Right atrium auricular region (tissue), 2 donors: ENCODE measurements at places on chromosomes 1 and 21.

- no peak for DNase-seq
Measured at GRCh38 chr1:68083686-68084085, 33.3 kb upstream of the DIRAS3 start.

- no peak for DNase-seq
Measured at GRCh38 chr1:8212580-8213031, 105.3 kb upstream of the SLC45A1 start.

DNA sequence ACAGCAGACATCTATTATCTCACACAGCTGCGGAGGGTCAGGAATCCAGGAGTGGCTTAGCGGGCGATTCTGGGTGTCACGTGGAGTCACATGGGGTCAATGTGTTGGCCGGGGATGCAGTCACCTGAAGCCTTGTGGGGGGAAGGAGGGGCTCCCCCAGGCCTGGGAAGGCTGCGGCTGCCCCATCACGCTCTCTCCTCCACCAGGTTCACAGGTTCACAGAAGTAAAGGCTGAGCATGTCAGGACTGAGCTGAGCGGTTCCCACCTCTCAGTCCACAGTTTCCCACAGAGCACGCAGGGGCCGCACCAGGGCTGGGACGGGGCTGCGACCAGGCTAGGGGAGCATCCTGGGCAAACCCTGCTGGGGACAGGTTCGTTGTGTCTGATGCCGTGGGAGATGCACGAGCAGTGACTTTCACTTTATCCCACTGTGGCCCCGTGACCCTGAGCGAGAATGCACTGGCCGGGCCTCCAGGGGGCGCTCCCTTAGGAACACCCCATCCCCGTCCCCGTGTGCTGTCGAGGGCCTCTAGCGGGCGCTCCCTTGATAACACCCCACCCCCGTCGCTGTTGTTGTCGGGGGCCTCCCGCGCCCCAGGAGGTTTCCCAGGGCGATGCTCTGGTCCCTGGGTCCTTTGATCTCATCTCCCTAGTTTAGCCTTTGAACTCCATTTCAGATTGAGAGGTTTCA, 73.2 kb upstream of the TRAPPC10 start:
- DNase-seq, result peak; percentile 82

DNA sequence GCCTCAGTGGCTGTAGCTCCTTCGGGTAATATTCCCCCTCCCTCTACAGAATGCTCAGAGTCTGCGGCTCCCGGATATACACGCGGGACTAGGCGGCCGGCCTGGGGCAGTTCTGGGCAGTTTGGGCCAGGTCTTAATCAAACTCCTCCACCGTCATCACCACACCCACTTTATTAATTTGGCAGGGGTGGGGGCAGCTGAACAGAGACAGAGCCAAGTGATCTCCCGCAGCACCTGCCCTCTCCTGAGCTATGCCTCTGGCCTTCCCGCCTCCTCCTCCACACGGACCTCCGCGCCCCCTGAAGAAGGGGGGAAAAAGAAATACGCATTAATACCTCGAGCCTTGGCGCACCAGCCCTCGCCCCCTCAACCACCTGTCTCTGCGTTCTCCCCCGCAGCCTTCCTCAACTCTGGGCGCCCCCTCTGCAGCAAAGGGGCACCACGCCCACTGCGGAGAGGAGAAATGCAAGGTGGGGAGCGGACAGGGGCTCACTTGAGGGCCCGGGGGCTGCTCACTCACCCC, 42.6 kb downstream of the CD34 start:
- no peak for DNase-seq
